Stimulated activated CD4-positive, alpha-beta T cell treated with anti-CD3 and anti-CD28 coated beads, Interleukin-4, amount 100 ng/mL, for 48 hours (primary cell): ENCODE measurements at places on chromosomes 4 and X.

GRCh38 chrX:10769195-10769594 is 148.8 kb upstream of the MID1 start:
- DNase-seq: no peak

DNA sequence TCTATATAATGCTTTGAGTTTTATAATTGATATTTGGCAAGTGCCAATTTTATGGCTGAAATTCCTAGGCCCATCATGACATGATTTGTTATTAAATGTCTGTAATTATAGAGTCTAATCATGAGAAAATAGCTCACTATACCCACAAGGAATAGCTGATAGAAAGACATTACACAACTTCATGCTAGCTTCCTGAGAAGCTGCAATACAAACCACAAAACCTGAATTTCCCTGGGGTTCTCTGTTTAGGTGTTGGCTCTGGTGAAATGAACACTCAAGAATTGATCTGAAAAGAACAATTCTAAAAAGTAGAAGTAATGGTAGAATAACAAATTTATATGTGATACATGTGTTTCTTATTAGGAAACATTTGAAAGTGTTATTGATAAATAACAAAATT is 169.6 kb downstream of the GASK1B start:
- no peak for DNase-seq

GRCh38 chr4:124710015-124710741 is 2.4 kb downstream of the ANKRD50 start:
- DNase-seq: no peak

GRCh38 chrX:148784856-148785255 is 284.4 kb downstream of the AFF2 start:
- no peak for DNase-seq

- DNase-seq: no peak
Observed at GRCh38 chr4:61443813-61444510, 243.8 kb downstream of the ADGRL3 start.

DNA sequence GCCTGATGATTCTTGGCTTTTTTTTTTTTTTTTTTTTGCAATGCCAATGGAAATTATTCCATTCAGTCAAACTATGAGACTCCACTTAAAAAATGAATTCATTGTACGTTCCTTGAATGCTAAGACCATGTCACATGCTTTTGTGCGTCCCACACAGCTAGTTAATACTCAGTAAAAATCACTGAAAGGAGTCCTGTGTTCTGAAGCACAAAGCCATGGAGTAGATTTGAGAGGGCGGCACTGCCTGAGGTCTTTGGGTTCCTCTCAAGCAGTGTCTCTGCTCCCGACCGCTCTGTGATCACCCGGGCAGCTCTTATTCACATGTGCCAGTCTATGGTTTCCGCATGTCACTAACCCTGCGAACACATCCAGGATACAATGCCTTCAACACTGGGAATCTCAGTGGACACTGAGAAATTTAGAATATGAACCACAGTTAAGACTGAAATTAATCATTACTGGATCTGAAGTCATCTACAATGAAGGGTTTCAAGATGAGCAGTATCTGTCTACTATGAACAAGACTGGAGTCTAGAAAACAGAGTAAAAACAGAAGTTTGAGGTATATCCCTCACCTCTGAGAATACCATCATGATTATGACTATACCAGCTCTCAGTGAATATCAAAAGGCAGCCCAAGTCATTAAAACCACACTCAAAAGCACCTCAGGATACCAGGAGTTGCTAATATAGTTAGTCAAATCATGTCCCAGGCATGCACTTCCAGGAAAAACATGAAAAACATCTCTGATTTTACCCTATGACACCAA is 193.0 kb downstream of the MGST2 start:
- no peak for DNase-seq

DNA sequence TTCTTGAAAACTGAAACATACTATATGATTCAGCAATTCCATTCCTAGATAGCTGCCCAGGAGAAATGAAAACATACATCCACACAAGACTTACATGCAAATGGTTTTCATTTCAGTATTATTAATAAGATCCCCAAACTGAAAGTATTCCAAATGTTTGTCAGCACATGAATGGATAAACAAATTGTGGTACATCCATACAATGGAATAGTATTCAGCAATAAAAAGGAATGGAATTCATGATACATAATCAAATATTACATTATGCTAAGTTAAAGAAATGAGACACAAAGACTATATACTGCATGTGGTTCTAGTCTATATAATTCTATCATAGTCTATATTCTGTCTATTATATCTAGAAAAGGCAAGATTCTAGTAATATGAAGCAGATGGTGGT is 152.4 kb upstream of the KIT start:
- DNase-seq: no peak

DNA sequence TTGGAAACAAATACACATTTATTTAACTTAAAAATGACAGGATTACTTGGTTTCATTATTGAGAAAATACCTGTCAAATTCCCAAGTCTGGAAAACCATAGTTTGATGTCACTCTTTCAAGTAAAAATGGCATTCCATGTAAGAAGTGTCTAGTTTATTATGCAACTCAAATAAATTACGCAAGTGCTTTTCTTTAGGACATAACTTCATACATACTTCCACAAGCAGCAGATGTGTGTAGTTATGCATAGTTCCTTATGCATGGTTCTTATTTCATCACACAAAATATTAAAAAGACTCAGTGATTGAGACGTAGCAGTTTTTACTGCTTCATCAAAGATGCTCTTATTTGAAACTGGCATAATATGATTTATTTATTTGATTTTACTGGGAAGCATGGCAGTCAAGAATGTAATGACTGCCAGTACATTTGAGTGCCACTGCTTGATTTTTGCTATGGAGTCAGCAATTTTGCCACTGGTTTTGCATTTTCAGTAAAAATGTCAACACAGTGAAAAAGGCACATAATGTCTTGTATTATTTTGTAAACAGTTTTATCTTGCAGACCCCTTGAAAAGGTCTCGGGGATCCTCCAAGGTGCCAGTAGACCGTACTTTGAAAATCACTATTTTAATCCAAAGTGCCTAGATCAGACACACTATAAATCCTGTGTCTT is 62.1 kb downstream of the CLCN3 start:
- DNase-seq: no peak

DNA sequence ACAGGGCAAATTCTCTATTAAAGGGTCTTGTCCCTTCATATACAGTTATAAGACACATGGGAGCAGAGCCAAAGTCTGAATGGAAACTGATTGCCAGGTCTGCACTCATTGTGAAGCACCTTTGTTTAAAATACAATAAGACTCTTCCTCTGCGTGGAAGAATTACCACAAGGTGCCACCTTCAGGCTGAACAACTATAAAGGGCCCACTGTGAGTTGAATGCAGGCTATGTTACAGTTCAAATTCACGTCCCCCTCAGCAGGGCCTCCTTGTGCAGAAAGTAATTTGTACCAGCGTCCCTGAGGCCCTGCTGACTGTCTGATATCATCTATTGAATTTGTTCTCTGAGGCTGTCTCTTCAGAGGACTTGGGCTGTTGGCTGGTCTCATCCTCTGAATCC is 225.8 kb upstream of the TEX13C start:
- DNase-seq: no peak

GRCh38 chr4:9894644-9895332 is 113.4 kb downstream of the DRD5 start:
- no peak for DNase-seq

- DNase-seq: no peak
Observed at GRCh38 chr4:76435528-76436319, 695 bp downstream of the SHROOM3 start.

DNA sequence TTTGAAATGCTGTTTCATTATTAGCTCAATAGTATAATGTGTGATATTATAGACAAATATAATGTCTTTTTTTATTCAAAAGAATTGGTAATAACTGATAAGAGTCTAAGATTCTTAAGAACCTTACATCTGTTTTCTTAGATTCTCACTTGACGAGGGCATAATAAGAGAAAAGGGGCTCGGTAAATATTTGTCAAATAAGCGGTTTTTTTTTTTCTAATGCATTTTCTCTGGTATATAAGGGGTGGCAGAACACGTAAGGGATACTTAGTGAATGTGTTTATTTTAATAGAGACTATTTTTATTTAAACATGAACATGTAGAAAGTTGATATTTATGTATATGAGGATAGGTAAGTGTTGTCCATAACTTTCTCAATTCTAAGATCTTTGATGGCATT is 200.6 kb downstream of the RAPGEF2 start:
- DNase-seq: no peak

DNA sequence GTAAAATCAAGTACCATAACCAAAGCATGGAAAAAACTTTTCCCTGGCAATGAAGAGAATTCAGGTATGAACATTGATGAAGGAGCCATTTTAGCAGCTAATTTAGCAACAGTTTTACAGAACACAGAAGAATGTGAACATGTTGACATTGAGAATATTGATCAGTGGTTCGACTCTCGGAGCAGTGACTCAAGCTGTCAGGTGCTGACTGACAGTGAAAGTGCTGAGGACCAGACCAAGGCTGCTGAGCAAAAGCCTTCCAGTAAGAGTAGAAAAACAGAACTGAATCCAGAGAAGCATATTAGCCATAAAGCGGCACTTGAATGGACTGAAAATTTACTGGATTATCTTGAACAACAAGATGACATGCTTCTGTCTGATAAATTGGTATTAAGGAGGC is 2.8 kb downstream of the TIGD2 start:
- DNase-seq: no peak

DNA sequence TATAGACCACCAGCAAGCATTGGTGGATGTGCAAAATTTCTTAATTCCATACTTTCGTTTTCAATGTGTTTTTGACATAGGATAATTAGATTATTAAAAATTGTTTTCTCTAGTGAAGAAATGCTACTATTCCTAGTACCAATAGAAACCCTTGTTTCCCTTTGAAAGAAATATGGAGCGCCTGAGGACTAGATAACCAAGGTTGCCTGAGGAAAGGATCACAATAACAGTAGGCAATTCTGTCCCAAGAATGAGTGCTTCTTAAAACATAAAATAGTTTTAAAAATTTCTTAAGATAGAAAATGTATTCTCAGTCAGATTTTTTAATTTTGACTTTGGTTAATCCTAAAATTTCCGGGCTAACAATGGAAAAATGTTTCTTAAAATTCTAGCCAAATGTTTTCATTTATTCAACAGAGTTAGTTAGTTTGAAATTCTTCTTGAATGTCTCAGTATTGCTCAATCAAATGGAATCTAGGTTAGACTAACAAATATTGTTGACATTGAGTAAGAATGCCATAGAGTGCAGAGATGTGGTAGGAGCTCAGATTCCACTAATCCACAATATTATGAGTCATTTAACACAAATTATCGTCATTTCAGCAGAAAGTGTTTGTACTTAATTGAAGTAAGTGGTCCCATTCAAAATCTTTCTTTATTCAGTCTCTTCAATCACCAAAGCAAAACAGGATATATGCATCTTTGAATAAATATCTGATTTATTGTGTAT is 666.0 kb downstream of the GRID2 start:
- no peak for DNase-seq

DNA sequence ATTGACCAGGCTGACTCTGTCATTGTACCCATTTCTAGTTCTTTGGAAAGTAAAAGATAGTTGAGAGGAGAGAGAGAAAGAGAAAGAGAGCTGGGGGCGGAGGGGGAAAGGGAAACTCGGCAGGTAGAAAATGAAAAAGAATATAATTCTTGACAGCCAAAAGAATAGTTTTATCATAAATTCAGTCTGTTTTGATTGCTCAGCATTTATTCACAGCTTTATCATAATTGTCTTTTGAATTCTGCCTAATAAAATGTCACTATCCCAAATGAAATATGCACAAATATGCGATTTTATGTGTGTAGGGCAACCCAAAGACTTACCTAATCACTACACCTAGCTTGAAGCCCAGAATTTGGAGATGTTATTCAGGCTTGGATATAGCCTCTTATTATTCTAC is 1024.0 kb upstream of the PABPC4L start:
- DNase-seq: no peak

- DNase-seq: no peak
Observed at GRCh38 chr4:76753814-76754213, 144.1 kb downstream of the SOWAHB start.

DNA sequence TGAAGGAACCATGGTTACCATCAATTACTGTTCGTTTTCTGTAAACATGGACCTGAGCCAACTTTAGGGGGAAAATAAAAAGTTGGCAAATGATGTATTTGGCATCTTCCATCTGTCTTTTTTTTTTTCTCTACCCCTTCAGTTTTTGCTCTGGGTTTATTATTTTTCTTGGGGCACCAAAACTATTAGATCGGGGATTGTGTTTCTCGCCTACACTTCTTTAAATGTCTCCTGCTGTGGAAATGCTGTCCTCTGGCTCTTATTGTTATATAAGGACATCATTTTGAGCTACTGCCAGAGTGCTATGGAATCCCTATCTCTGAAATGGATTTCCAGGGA is 234.0 kb upstream of the SLIT2 start:
- no peak for DNase-seq

DNA sequence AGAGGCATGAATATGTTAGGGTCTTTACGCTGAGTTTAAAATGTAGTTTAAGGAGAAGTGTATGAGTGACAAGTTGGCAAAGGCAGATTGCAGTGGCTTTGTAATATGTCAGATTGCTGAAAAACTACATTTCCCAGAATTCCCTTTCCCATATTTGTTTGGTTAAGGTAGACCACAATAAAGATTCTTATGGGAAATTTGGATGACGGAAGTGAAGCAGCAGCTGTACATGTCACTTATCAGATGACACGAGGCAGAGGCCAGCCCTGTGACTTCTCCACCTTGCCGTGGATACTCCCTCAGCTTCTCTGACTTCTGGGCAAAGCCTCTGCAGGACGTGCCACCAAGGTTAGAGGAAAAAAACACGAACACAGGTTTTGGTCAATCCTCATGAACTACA is 229.7 kb upstream of the DKK2 start:
- DNase-seq: no peak

- peak; percentile 3 for DNase-seq
Observed at GRCh38 chr4:60201052-60201673, 999.0 kb upstream of the ADGRL3 start.

DNA sequence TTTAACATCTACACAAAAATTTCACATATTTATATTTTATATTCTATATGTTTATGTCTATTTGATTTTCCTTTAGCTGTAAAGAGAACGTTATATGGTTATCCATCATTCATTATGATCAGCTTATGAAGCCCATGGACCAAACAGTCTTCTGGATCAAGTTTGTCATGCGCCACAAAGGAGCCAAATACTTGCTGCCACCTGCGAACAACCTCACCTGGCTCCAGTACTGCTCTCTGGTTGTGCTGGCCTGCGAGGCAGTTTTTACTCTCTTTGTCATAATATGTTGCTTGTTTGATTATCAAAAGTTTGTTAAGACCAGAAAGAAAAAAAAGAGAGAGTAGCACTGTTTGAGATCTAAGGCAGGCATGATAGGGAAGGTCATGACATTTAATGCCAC is 38.2 kb downstream of the UGT2B7 start:
- DNase-seq: no peak

- peak; percentile 27 for DNase-seq
Observed at GRCh38 chrX:148500423-148501385, at the start of gene AFF2. Gene AFF2, plus strand, starts transcription at chrX:148500617. Its CDS starts 481 bp downstream, at chrX:148501098.

- no peak for DNase-seq
Observed at GRCh38 chr4:74890341-74890740, 42.6 kb upstream of the PARM1 start.

DNA sequence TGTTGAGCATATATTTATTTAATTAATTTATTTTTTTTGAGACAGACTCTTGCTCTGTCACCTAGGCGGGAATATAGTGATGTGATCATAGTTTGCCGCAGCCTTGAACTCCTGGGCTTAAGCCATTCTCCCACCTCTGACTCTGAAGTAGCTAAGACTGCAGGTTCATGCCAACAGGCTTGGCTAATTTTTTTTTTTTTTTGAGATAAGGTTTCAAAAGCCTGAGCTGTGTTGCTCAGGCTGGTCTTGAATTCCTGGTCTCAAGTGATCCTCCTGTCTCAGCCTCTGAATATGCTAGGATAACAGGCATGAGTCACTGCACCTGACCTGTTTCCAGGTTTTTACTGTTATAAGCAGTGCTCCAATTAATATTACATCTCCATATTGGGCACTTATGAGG is 4.8 kb downstream of the ADD1 start:
- DNase-seq: no peak
